ENCODE measurements at places on chromosomes 2 and 18.
A peak's percentile ranks its signal among the peaks of the same experiment; 100 is the strongest.

- no peak for DNase-seq
Observed at GRCh38 chr2:173407176-173407575, 52.5 kb downstream of the CDCA7 start.

- DNase-seq, result no peak
Observed at GRCh38 chr2:108145557-108146326, 94.0 kb upstream of the SULT1C3 start.

GRCh38 chr2:240868286-240869108 lies at the start of gene AGXT:
Gene AGXT, plus strand, starts transcription at chr2:240868824. Its CDS starts 42 bp downstream, at chr2:240868866.
- no peak for DNase-seq

DNA sequence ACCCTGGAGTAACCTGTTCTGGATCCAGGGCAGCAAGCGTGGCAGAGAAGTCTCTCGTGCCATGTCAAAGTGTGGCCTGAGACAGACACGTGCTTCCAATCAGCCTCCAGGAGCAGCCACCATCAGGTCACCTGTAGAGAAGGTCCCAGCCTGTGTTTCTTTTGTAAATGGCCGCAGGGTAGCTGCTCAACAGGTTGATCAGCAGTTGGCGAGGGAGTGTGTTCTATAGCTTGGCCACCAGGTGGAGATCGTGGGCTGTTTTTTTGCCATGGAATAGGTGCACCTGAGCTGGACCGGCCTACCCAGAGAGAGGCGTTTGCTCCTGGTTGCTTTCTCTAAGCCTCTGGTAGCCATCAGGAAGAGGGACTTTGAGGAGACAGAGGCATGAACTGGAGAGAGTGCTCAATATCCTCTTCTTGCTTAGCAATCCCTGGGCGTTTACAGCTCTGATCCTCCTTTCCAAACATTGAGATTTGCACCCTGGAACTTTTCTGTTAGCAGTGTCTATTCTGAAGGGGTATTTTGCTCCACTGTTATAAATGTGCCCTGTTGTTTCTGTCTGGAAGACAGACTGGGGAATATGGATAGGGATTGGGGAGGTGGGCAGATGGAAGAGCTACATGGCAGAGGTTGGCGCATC lies 34.2 kb upstream of the EN1 start:
- DNase-seq, result peak; percentile 71

- no peak for DNase-seq
Observed at GRCh38 chr18:57819119-57819518, 16.0 kb upstream of the ATP8B1 start.

GRCh38 chr2:34836361-34836760 lies 1237.3 kb upstream of the FAM98A start:
- DNase-seq, result no peak

- no peak for DNase-seq
Observed at GRCh38 chr2:122191331-122191730, 435.9 kb downstream of the TSN start.

DNA sequence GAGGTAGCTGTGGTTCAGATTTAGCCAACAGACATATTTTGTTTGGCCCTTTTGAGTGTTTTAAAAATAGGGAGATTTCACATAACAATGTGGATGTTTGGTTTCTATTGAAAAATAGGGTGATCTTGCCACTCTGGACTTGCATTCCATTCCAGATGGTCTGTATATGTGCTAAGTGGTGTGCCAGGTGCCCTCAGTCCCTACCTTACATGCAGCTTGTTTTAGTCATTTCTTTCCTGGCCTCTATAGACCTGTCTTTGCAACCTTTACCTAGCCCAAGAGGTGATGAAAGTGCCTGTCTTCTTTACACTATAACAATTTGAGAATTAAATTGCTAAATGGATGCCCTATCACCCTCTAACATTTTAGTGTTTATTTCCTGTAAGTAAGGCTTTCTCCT lies 11.1 kb downstream of the EML4 start:
- no peak for DNase-seq

GRCh38 chr2:143690235-143690634 lies 561.0 kb downstream of the ARHGAP15 start:
- no peak for DNase-seq

- DNase-seq, result no peak
Observed at GRCh38 chr18:29153091-29153490, 976.2 kb upstream of the CDH2 start.

DNA sequence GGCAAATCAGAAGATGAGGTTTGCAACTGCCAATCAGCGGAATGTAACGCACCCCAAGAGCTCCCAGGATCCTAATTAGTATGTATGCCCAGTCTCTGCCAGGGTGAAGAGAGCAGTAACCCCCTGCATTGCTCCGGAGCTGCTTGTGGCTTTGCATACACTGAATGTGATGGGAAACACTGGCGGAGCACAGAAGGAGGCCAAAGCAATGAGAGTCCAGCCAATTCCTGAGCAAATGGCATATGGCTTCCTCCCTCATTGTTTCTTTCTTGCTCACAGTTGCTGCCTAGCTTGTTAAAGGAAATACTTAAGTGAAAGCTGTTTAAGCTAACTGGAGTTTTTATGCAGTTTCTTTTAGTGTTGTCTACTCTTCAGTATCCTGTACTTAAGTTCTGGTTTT lies 343.5 kb upstream of the NT5C1B start:
- DNase-seq, result no peak

- DNase-seq, result no peak
Observed at GRCh38 chr18:73594749-73595148, 552.9 kb downstream of the FBXO15 start.

- DNase-seq, result no peak
Observed at GRCh38 chr2:192148620-192149321, 46.0 kb downstream of the TMEFF2 start.

GRCh38 chr18:12750076-12750714 lies 47.4 kb downstream of the PSMG2 start:
- no peak for DNase-seq

- no peak for DNase-seq
Observed at GRCh38 chr2:96832754-96833507, 10.9 kb downstream of the ANKRD23 start.

GRCh38 chr2:24856791-24857211 lies 63.2 kb downstream of the ADCY3 start:
- no peak for DNase-seq

GRCh38 chr2:229179628-229180027 lies 91.5 kb downstream of the PID1 start:
- no peak for DNase-seq

GRCh38 chr2:239223310-239224198 lies 177.3 kb downstream of the HDAC4 start:
- DNase-seq, result no peak

DNA sequence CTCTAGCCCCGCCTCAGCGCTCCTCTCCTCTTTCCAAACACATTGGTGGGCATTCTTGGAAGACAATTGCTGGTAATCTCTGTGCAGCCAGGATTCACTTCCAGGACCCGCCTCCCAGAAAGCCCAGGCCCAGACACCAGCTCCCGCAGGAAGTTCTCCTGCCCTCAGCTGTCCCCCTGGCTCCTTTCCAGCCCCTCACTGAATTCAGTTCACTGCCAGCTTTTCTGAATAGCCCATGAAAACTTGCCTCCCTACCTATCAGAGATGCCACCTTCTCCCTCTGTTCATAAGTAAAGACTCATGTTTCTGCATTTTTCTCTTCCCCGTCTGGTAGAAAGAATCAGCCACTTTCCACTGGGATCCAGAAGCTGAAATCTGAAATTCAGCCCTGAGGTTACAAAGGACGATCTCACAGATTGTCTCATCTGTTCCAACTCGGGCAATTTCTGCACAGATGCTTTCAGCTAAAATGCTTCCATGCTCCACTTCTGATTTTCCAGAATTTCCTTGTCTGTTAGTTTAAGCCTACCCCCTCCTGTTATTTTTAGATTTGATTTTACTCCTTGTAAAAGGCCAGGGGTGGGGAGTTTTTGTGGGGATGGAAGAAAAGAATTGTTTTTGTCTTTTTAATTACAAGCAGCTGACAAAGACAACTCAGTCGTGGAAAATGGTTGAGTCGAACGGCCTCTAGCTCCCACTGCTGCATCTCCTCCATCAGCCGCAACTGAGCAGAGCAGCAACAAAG lies 98.1 kb downstream of the SP3 start:
- no peak for DNase-seq

- DNase-seq, result no peak
Observed at GRCh38 chr2:127146071-127146725, 39.2 kb upstream of the BIN1 start.

- no peak for DNase-seq
Observed at GRCh38 chr18:50661013-50661412, 101.1 kb downstream of the MAPK4 start.

GRCh38 chr2:160423126-160423525 lies 70.5 kb downstream of the RBMS1 start:
- DNase-seq, result no peak

DNA sequence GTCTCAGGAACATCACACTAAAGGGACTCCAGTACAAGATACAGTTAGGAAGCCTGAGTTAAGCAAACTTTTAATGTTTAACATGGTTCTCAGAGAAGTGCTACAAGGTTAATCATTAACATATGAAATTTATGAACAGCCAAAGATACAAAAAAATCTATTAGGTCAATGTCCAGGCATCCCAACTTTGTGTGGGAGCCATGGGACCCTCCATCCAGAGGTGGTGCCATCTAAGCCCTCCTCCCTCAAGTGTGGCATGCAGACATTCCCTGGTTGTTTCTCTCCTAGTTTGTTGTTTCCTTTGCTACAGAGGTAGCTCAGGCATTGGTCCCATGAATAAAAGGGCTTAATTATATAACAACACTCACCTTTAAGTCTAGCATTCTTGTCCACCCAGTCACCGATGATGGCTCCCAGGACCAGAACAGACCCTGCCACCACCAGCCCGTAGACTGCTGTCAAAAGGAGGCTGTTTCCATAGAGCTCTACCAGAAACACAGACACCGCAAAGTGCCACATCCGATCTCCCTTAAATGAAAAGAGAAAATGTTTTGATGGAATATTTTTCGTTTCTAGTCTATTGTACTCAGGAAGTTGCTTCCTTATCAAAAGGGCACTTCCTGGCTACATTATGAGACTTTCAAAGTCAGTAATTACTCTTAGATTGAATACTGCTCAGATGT lies 5.7 kb downstream of the SLC40A1 start:
- DNase-seq, result no peak

- no peak for DNase-seq
Observed at GRCh38 chr2:76268484-76268883, 557.8 kb upstream of the GCFC2 start.

DNA sequence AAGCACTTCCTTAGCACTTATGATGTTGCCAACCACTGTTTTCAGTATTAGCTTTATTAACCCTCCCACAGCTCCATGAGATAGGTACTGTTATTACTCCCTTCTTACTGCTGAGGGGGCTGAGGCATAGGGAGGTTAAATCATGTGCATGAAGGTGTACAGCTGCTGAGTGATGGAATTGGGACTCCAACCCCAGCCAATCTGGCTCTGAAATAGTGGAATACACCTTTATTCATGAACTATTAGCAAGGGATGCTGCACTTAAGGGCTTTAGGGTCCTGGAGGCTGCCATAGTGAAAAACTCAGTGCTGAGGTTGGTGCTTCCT lies 19.2 kb downstream of the SMARCAL1 start:
- DNase-seq, result no peak

DNA sequence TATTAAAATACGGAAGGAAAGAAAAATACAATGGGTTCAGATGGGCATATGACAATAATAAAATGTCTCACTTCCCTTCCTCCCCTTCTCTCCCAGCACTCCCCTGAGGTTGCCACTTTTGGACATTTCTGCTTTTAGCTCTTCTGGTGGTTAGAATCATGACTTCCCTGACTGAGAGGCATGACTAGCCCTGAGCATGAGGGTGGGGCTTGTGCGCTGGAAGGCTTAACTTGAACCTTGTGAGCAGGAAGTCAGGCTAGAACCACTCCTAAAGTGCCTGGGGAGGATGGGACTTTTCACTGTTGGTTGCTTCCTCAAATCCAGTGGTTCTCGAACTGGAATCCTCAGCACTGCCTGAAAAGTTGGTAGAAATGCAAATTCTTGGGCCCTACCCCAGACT lies 19.7 kb upstream of the ARHGAP25 start:
- peak; percentile 37 for DNase-seq

- no peak for DNase-seq
Observed at GRCh38 chr18:8791171-8791651, 85.9 kb downstream of the MTCL1 start.

- DNase-seq, result no peak
Observed at GRCh38 chr2:229530434-229530833, 183.9 kb downstream of the DNER start.

DNA sequence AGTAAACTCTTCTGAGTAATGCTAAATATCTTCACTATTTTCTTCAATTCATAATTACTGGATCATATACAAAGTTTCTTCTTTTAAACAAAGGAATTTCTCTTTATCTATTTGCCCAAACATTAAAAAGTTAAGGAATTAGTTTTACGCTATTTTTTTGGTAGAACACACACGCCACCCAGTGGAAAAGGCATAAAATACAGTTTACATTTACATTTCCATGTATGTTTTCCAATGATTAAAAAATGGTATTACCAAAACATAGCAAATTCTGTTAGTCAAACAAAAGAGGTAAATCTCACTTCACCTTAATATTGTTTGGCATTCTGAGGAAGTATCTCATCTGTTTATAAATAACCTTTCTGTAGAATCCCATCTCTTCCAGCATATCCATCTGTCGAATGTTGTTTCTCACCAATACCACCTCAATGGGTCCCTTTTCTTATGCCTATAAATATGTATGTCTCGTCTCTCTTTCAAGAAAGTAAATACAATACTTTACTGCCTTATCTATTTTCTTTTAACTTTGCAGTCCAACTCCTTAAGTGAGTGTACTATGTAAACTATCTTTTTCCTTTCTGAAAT lies 7.2 kb downstream of the BOLL start:
- DNase-seq, result peak; percentile 29

DNA sequence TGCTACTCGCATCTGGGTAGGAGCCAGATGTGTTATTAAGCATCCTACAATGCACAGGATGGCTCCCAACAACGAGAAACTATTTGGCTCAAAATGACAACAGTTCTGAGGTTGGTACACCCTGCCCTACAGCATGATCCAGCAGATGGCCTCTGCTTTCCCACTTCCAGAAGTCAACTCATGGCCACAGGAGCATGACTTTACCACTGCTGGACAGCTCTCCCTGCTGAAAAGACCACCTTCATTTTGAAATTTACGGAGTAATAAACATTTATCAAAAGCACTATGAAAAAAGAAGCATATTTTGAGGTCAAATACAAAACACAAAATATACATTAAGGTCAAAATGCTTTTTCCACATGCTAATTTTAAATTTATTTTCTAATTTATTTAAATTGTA lies 13.7 kb downstream of the NXPH2 start:
- DNase-seq, result no peak

DNA sequence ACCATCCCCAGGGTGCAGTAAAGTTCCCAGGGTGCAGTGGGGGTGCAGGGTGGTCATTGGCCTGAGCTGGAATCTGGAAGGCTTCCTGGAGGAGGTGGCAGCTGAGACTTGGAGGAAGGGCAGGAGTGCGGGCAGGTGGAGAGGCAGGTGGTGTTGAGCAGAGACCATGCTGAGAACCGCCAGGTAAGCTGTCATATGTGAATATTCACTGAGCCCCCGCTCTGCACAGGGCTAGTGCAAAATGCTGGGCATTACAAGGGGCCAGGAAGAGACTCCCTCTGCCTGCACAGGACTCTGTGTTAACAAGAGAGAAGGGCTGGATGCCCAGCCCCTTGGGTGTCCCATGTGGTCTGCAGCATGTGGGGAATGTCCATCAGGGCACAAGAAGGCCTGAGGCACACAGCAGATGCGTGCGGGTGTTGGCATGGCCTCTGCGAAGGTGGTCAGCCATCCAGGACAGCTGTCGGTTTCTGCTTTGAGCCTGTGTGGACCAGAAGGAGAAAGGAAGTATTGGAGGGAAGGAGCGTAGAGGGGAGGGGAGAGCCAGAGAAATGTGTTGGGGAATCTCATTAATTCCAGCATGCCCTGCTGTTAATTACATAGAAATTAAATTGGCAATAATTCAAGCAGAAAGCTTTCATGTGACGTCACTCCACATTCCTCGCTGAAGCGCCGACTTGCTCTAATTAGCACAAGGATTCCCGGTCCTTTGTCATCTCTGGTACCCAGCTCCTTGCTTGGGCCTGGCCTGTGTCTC lies 62.8 kb upstream of the OTOS start:
- DNase-seq, result no peak
